Activated CD8-positive, alpha-beta memory T cell treated with anti-CD3 and anti-CD28 coated beads for 4 hours (primary cell): ENCODE measurements at places on chromosomes 4 and X.

GRCh38 chr4:41631523-41631922 is 93.6 kb downstream of the LIMCH1 start:
- no peak for DNase-seq

- DNase-seq = no peak
These were observed 24.3 kb downstream of the GAK start for GRCh38 chr4:907691-908425.

DNA sequence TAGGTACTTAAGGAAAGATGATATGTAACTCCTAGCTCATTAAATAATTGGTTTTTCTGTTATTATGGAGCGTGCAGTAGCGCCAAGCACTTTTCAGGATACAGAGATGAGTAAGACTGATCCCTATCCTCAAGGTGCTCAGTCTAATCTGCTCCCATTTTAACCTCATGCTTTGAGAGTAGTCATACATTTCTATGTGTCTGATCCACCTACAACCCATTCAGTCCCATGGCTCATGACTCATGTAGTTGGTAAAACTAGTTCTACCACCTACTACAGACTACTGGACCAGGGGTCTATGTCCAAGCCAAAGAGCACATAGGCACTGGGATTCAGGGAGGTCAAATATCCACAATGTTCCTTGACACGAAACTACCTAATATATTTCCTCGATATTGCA is 60.8 kb downstream of the TMEM154 start:
- DNase-seq = no peak

DNA sequence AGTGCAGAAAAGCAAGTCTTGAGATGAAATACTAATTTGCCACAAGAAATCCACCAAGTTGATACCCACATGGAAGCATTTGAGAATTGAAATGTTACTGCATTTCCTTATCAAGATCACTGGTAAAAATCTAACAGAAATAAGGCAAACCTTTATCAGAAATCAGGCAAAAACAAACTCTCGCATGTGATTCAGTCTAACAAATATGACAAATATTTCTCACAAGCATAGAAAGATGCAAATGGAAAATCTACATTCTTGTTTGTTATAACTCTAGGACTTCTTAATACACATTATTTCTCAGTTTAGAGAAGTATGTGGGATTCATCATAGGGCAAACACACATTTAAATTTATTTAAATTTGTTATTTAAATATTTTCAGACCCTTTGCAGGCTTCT is 52.9 kb downstream of the TXK start:
- no peak for DNase-seq

GRCh38 chr4:152843481-152844090 is 63.8 kb downstream of the ARFIP1 start:
- DNase-seq = no peak

DNA sequence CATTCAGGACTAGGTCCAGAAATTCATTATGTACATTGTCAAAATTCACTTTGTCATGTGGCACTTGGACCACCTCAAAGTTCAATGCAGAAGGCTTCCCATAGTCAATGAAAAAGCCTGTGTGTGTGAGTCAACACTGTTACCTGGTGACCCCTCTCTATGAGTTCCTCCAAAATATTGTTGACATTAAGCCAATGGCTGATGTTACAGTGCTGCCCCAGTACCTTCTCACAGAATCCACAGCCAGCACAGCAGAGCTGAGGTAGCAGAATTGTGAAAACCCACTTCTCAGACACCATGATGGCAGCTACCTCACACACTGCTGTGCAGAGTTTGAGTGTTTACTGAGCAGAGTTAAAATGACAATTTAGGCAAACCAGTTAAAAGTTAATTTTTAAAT is 22.4 kb upstream of the UGT2B4 start:
- DNase-seq = no peak

- DNase-seq = no peak
These were observed 162.2 kb downstream of the DCHS2 start for GRCh38 chr4:154329268-154329868.

- no peak for DNase-seq
These were observed 20.0 kb upstream of the FTHL17 start for GRCh38 chrX:31091819-31092218.
